Activated T-cell treated with anti-CD3 and anti-CD28 coated beads, Interleukin-2, amount 50 U/mL, for 1 hour (primary cell): ENCODE measurements at places on chromosomes 2 and 18.

- DNase-seq = no peak
Measured at GRCh38 chr2:241865957-241866789, 3.4 kb upstream of the RTP5 start.

- DNase-seq = no peak
Measured at GRCh38 chr2:238915596-238915995, 67.7 kb downstream of the TWIST2 start.

DNA sequence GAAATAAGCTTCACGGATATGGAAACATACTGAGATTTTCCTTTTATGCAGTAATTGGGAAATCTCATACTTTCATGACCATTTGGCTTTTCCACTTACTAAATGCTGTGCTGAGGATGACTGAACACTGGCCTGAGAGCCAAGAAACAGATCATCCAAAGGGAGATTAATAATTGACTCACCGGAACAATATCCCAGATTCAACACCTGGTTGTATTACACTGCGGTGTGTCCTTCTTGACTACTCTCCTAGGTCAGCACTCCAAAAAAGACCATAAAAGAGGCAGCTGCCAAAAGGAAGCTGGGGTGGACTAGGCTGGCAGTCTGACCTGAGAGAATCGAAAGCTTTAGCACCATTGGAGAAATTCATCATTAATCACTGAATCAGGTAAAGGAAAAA, 469.1 kb downstream of the CBLN2 start:
- DNase-seq = no peak

DNA sequence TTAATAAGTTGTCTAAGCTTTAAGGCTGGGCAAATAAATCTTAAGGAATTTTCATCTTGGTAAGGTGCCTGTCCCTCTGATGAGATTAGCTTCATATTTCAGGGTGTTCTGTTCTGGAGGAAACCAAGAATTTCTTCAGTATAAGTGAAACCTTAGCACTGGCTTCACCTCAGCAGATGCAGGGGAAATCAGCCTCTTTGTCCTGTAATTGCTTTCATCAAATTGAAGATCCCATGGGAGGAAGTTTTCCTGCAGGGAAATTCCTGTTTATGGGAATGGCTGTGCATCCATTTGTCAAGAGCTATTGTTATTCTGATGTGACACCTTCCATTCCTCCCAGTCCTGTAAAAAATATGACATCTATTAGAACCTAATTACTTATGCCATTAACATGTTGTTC, 174.5 kb downstream of the PTPRM start:
- no peak for DNase-seq

GRCh38 chr2:69828938-69829255, 563 bp upstream of the GMCL1 start:
- no peak for DNase-seq

- no peak for DNase-seq
Measured at GRCh38 chr2:25280051-25280687, 61.6 kb downstream of the DNMT3A start.

DNA sequence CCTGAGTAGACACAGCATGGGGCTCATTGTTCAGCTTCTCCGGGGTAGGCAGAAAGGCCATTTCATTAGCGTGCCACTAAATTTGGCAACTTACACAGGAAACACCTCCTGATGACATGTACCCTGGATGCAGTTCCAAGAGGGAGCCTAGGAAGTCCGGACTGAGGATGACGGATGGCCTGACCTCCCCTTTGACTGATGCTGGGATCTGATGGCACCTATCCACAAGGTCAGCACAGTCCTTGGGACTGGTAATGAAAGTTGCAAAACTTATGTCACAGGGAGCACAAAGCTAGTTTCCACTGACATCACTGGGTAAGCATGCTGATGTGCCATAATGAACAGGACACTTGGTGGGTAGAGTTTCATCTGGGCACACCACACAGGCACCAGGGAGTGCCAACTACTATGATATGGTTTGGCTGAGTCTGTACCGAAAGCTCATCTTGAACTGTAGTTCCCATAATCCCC, 126.7 kb upstream of the ARL4C start:
- DNase-seq = no peak

GRCh38 chr2:224876522-224876921, 160.4 kb upstream of the CCDC195 start:
- DNase-seq = no peak

DNA sequence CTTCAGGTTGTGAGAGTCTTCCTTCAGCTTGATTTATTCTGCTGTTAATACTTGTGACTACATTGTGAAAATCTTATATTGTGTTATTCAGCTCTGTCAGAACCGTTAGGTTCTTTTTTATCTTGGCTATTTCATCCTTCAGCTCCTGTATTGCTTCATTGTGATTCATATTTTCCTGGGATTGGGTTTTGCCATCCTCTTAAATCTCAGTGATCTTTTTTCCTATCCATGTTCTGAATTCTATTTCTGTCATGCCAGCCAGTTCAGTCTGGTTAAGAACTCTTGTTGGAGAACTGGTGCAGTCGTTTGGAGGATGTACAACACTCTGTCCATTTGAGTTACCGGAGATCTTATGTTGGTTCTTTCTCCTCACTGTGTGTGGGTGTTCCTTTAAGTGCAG, 19.1 kb downstream of the MSTN start:
- no peak for DNase-seq

- DNase-seq = no peak
Measured at GRCh38 chr2:117621326-117621725, 193.2 kb upstream of the DDX18 start.

DNA sequence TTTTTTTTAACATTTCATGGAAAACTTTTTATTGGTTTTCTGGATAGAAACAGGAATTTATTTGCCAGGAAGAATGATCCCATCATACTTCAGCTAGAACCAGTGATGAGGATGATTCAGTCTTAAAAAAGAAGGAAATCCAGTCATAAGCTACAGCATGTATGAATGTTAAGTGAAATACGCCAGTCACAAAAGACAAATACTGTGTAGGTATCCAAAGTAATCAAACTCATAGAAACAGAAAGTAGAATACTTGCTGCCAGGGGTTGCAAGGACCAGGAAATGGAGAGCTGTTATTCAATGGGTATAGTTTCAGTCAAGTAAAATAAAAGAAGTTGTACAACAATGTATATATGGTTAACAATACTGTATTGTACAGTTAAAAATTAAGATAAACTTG, 21.3 kb downstream of the PSME4 start:
- DNase-seq = no peak

- DNase-seq = no peak
Measured at GRCh38 chr2:165796819-165797530, 2.9 kb upstream of the GALNT3 start.

- DNase-seq = no peak
Measured at GRCh38 chr2:45919160-45919650, 267.7 kb downstream of the PRKCE start.

GRCh38 chr2:149261692-149262091, 68.7 kb upstream of the LYPD6 start:
- DNase-seq = no peak

DNA sequence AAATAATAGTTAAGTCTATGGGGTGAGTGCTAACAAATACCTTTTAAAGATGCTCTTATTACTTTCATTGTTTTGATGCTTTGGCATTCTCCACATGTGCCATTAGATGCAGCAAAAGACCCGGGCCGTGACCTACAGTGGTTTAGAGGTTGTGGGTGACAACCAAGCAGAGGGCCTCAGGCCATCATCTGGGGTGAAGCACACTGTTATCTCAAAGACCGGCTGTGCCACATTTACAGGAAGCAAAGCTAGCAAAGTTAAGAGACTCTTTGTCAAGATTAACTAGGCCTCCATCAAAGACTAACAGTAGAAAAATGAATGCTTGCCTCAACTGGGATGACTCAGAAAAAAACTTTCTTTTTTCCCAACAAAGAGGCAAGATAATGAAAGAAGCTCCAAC, 695.3 kb downstream of the SATB2 start:
- no peak for DNase-seq

GRCh38 chr18:57077786-57078552, 68.9 kb upstream of the BOD1L2 start:
- DNase-seq = no peak

GRCh38 chr2:126699716-126700581, 44.0 kb downstream of the GYPC start:
- no peak for DNase-seq
